ENCODE measurements at places on chromosomes 2 and 18. TPM values are rescaled to one million over a fixed set of nuclear protein-coding genes. Genes with fewer than 3 reads are reported as not detected.

GRCh38 chr2:105180491-105180972 is 61.0 kb upstream of the GPR45 start:
- DNase-seq: no peak
- H3K27me3 ChIP-seq: peaks cover 7% of the 10 kb centered on the region
- H3K4me1 ChIP-seq: no peaks in the 10 kb centered on the region
- H3K36me3 ChIP-seq: no peaks in the 10 kb centered on the region
- H3K4me3 ChIP-seq: no peak overlapping the region

- H3K27ac ChIP-seq: peak within 1 kb of the TSS; percentile 96
- H3K27me3 ChIP-seq: no peaks in the 10 kb centered on the region
- H3K4me3 ChIP-seq: peak within 1 kb of the TSS; percentile 91
- H3K4me1 ChIP-seq: peaks cover 35% of the 10 kb centered on the region
- peaks cover 26% of the 10 kb centered on the region for H3K36me3 ChIP-seq
Measured at GRCh38 chr2:238426568-238427434, at the start of gene ASB1. ASB1 (plus strand) TSS chr2:238426927; CDS start chr2:238427071, 144 bp downstream.

DNA sequence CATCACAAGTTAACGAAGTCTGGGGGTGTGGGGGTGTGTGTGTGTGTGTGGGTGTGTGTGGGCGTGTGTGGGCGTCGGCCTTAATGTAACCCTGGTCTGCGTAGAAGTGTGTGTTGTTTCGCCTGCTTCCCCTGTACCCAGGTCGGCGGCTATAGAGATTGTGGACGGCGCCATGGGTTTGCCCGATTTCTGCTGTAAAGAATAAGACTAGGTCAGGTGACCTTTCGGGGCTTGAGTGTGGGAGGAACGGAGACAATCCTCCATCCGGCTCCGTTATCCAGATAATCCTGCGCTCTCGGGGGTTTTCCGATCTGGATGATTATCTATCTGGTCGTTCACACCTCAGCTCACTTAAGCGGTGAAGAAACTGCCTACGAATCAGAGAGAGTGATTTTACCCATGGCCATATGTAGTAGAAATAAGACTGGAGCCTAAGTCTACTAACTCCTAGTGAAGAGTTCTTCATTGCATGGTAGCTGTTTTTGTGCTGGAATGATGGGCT is 543 bp downstream of the HADHB start:
- H3K4me1 ChIP-seq: peaks cover 43% of the 10 kb centered on the region
- peak overlapping the region; percentile 99 for H3K4me3 ChIP-seq
- DNase-seq: peak; percentile 78
- peak overlapping the region; percentile 98 for H3K27ac ChIP-seq
- H3K27me3 ChIP-seq: no peaks in the 10 kb centered on the region

GRCh38 chr2:231454361-231454791 is 9.9 kb downstream of the NCL start:
- peak overlapping the region; percentile 31 for H3K27ac ChIP-seq
- peaks cover 70% of the 10 kb centered on the region for H3K36me3 ChIP-seq

DNA sequence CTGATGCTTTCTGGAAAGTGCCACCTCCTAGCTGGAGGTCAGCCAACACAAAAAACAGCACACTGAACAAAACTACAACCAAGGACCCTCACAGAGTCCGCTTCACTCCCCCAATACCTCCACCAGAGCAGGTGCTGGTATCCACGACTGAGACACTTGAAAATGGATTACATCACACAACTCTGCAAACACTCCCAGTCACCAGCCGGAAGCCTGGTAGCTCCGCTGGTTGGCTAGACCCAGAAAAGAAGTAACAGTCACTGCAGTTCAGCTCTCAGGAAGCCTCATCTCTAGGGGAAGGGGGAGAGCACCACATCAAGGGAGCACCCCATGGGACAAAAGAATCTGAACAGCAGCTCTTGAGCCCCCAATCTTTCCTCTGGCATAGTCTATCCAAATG is 175.4 kb downstream of the LCLAT1 start:
- H3K27me3 ChIP-seq: no peaks in the 10 kb centered on the region
- H3K36me3 ChIP-seq: peaks cover 24% of the 10 kb centered on the region
- H3K4me3 ChIP-seq: no peak overlapping the region
- H3K4me1 ChIP-seq: peaks cover 23% of the 10 kb centered on the region
- H3K27ac ChIP-seq: no peak overlapping the region
- no peak for DNase-seq

GRCh38 chr2:237341872-237342271 is 72.1 kb downstream of the COL6A3 start:
- no peaks in the 10 kb centered on the region for H3K27me3 ChIP-seq
- H3K4me3 ChIP-seq: no peak overlapping the region
- no peaks in the 10 kb centered on the region for H3K4me1 ChIP-seq
- no peak for DNase-seq

DNA sequence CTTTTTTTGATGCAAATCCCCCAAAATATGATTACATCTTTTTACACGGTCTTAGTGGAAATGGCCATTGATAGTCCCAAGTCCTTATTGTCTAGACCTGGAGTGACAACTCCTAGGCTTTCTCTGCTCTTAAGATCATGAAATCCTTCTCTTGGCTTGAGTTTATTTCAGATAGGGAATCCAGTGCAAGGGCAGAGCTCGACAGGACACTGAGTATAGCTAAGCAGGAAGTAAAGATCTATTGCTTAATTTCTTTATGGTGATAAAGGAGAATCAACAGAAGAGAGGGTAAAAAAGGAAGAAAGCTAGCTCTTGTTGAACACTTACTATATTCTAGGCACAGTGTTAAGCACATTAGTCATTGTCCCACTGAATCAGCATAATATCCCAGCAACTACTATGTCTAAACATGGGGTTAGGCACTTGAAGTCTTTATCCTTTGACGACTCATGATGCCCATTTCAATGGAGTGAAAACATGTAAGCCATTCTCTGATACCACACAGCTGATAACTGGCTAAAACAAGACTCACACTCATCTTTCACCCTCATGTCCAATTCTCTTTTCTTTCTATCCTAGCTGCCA is 74.1 kb upstream of the LRATD1 start:
- no peaks in the 10 kb centered on the region for H3K4me1 ChIP-seq
- H3K36me3 ChIP-seq: no peaks in the 10 kb centered on the region
- DNase-seq: no peak
- H3K27me3 ChIP-seq: no peaks in the 10 kb centered on the region
- no peak overlapping the region for H3K27ac ChIP-seq

DNA sequence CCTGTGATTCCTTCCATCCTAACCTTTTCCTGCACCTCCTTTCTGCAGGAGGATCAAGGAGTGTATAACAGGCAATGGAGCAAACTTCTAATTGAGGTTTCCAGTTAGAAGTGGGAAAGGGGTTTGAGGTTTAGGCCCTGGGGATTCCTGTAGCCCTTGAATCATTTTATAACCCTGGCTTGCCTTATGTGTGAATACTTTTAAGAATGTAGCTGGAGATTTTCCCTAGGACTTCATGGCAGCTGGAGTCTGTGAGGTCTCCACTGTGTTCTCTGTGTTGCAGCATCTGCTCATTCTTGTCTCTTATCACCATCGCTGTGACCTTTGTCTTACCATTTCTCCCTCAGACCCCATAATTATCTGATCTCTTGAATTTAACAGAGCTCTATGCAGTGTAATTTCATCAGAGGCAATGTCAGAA is 370.2 kb upstream of the SLC14A2 start:
- DNase-seq: no peak
- H3K4me1 ChIP-seq: no peaks in the 10 kb centered on the region
- no peaks in the 10 kb centered on the region for H3K36me3 ChIP-seq

- H3K27ac ChIP-seq: no peak overlapping the region
- H3K4me3 ChIP-seq: no peak overlapping the region
- H3K4me1 ChIP-seq: no peaks in the 10 kb centered on the region
- H3K36me3 ChIP-seq: no peaks in the 10 kb centered on the region
Measured at GRCh38 chr18:47968006-47968676, 37.7 kb upstream of the SMAD2 start.

DNA sequence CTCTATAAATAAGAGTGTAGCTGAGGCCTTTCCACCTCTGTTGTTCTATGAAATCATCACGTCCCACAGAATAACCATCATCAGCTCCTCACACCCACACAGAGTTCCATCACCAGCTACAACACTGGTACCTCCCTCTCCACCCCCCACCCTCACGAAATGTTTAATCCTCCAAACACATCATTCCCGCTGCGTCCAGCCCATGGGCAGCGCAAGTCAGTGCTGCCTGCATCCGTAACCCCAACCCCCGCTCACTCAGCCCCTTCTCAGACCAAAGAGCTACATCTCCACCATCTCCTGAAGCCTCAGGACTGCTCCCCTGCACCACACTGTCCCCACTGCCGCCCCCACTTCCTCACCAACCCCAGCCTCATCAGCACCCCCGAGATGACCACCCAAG is 19.4 kb downstream of the DNMT3A start:
- DNase-seq: peak; percentile 59
- peaks cover 61% of the 10 kb centered on the region for H3K4me1 ChIP-seq
- H3K27me3 ChIP-seq: no peaks in the 10 kb centered on the region
- H3K36me3 ChIP-seq: peaks cover 35% of the 10 kb centered on the region
- peak overlapping the region; percentile 62 for H3K4me3 ChIP-seq

- no peak overlapping the region for H3K4me3 ChIP-seq
- DNase-seq: no peak
- no peaks in the 10 kb centered on the region for H3K36me3 ChIP-seq
- H3K4me1 ChIP-seq: peaks cover 4% of the 10 kb centered on the region
Measured at GRCh38 chr2:29065068-29065811, 9.1 kb downstream of the PCARE start.

DNA sequence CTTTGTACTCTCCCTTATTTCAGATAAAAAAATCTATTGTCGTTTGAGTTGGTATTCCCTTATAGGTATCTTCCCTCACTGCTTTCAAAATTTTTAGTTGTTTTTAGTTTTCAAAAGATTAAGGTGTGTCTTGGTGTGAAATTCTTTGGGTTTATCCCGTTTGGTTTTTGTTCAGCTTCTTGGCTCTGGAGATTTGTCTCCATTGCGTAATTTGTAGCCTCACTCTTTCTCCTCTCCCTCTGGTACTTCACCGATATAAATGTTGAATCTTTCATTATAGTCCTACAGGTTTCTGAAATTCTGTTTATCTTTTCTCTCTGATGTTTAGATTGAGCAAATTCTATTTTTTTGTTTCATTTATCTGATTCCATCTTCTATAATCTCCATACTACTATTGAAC is 113.8 kb upstream of the HS6ST1 start:
- no peaks in the 10 kb centered on the region for H3K4me1 ChIP-seq
- H3K27me3 ChIP-seq: peaks cover 19% of the 10 kb centered on the region
- no peak overlapping the region for H3K4me3 ChIP-seq
- H3K36me3 ChIP-seq: no peaks in the 10 kb centered on the region
- no peak overlapping the region for H3K27ac ChIP-seq

Gene TNFRSF11A
- 9.3 TPM for total RNA-seq

Gene UCN
- 1.5 TPM for total RNA-seq

Gene SFTPB
- not detected for total RNA-seq

Gene TCF23
- total RNA-seq: not detected

Gene VAMP8
- total RNA-seq: 106 TPM

Gene SULT1C4
- total RNA-seq: not detected

Gene CCDC85A
- not detected for total RNA-seq
